Left renal pelvis (tissue), 4 donors: ENCODE measurements at places on chromosomes 1 and 21. TPM values are rescaled to one million over a fixed set of nuclear protein-coding genes. Genes with fewer than 3 reads are reported as not detected.

DNA sequence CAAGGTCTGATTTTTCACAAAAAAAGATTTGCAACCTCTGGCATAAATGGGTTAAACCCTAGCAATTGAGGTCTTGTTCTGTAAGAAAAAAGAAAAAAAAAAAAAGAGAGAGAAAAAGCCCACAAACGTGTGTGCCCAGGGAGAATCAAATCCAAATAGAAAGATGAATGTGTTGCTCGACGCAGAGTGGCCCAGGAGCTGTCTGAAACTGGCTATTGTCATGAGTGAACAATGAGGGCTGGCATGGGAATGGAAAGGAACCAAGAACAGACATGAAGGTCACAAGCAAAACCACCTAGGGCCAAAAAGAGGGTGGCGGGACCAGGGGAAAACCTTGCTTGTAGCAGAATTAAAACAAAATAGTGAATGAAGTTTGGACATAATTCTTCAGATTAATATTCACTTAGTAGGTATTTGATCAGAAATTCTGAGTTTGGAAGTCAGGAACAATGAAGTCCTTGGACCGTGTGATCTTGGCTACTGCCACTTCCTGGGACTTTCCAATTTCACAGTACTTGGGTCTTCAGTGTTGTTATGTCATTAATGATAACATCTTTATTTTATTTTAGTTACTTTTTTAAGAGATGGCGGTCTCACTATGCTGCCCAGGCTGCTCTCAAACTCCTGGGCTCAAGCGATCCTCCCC is 3.1 kb downstream of the ENO1 start:
- no peak for DNase-seq

DNA sequence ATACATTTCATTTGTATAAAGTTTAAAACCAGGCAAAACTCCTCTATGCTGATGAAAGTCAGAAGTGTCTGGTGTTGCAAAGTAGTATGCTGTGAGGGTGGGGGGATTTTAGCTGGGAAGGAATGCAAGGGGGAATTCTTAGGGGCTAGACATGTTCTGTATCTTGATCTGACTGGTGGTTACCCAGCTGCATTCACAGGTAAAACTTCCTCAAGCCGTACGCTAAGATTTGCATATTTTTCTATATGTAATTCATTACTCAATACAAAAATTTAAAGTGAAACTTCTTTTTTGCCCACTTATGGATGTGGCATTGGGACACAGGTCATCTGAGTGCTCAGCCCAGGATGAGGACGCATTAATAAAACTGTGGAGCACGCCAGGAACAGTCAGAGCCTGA is 323.3 kb downstream of the PAPPA2 start:
- DNase-seq = no peak

DNA sequence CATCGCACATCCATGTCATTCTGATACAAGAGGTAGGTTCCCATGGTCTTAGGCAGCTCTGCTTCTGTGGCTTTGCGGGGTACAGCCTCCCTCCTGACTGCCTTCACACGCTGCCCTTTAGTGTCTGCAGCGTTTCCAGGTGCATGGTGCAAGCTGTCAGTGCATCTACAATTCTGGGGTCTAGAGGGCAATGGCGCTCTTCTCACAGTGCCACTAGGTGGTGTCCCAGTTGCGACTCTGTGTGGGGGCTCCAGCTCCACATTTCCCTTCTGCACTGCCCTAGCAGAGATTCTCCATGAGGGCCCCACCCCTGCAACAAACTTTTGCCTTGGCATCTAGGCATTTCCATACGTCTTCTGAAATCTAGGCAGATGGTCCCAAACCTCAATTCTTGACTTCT is 138.2 kb upstream of the BRINP3 start:
- no peak for DNase-seq

GRCh38 chr1:243452092-243452491 is 196.3 kb downstream of the SDCCAG8 start:
- no peak for DNase-seq

GRCh38 chr1:164296172-164296571 is 262.8 kb upstream of the PBX1 start:
- DNase-seq = no peak

GRCh38 chr1:67948151-67949080 is 102.0 kb downstream of the DIRAS3 start:
- DNase-seq = no peak

DNA sequence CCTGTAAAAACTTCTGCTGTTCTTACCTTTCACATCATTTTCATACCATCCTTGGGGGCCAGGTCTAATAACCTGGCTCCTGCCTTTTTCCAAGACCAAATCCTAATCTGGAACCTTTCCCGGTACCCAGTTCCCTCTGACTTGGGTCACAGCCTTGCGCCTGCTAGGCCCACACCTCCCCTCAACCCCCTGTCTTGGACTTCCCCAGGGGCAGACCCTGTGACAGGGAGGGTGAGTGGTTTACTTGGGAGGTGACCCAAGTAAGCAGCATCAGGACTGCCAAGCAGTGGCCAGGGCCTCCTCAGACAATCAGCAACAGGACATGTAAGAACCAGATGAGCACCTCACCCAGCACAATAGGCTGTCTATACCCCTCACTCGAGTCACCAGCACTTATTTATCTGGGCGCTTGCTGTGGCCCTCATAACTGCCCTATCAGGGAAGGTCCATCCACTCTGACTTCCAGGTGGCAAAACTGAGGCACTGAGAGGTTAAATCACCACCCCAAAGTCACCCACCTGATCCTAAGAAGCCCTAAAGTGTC is 124.7 kb downstream of the MATN1 start:
- DNase-seq = no peak

DNA sequence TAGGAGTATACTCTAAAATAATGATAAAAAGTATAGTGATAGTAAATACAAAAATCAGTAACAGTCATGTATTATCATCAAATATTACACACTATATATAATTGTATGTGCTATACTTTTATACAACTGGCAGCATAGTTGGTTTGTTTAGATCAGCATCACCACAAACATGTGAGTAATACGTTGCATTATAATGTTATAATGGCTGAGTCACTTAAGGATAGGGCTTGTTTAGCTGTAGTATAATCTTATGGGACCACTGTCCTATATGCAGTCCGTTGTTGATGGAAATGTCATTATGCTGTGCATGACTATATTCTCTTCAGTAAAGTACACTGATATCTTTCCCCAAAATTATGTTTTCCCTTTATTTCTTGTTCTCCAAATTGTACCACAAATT is 92.8 kb downstream of the LYPLAL1 start:
- DNase-seq = no peak

DNA sequence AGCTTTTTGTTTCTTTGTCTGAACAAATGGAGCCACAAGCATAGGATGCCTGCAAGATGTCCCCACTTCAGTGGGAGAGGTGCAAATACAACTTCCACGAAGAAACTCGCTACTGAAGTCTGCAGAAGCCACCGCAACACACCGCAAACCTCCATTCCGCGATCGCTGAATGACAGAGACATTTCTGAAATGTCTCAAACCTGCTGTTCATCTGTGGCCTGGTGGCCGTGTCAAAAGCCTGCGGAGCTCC is 1.0 kb downstream of the TP53BP2 start:
- DNase-seq = no peak

GRCh38 chr1:27117733-27118439 is 37.0 kb downstream of the SLC9A1 start:
- no peak for DNase-seq

DNA sequence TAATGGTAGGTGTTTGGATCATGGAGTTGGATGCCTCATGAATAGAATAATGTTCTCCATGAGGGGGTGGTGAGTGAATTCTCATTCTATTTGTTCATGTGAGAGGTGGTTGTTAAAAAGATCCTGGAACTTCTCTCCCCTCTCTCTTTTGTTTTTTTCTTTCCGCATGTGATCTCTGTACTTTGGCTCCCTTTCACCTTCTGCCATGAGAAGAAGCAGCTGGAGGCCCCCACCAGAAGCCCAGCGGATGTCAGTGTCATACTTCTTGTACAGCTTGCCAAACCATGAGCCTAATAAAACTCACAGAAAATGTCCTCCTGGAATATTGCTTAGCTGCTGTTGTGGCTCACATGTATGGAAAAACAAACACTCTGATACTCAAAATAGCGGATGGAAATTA is 1212.3 kb upstream of the NCAM2 start:
- no peak for DNase-seq

GRCh38 chr21:15210235-15210678 is 145.5 kb upstream of the NRIP1 start:
- DNase-seq = no peak

GRCh38 chr1:44594871-44595735 is 79.2 kb downstream of the TMEM53 start:
- no peak for DNase-seq

GRCh38 chr1:18803851-18804250 is 55.6 kb downstream of the TAS1R2 start:
- no peak for DNase-seq

DNA sequence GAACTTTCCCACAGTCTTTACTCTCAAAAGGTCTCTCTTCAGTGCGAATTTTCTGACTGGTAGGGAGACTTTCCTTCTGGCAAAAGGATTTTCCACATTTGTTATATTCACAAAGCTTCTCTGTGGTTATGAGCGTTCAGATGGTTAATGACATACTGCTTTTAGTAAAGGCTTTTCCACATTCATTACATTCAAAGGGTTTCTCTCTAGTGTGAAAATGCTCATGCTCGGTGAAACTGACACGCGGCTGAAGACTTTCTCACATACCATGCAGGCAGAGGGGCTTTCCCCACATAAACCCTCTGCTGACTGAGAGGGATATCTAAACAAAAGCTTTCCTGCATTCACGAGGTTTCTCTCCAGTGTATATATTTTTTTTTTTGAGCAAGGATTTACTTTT is 9.9 kb upstream of the KLF18 start:
- no peak for DNase-seq

DNA sequence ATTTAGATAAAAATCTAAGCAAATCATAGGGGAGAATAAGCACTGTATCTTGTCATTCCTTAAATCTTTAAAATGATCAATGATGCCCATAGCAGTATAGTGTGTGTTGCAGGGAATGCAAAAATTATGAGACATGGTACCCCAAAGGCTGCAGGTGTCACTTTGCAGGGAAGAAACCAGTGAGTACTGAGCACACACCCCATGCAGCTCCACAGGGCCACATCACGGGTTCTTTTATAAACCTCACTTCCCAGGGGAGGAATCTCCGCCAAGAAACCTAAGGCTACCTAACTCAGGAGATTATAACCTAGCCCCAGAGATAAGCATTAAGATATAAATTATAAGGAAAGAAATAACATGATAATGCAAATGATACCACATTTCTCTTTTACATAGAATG is 115.6 kb downstream of the APP start:
- DNase-seq = no peak

DNA sequence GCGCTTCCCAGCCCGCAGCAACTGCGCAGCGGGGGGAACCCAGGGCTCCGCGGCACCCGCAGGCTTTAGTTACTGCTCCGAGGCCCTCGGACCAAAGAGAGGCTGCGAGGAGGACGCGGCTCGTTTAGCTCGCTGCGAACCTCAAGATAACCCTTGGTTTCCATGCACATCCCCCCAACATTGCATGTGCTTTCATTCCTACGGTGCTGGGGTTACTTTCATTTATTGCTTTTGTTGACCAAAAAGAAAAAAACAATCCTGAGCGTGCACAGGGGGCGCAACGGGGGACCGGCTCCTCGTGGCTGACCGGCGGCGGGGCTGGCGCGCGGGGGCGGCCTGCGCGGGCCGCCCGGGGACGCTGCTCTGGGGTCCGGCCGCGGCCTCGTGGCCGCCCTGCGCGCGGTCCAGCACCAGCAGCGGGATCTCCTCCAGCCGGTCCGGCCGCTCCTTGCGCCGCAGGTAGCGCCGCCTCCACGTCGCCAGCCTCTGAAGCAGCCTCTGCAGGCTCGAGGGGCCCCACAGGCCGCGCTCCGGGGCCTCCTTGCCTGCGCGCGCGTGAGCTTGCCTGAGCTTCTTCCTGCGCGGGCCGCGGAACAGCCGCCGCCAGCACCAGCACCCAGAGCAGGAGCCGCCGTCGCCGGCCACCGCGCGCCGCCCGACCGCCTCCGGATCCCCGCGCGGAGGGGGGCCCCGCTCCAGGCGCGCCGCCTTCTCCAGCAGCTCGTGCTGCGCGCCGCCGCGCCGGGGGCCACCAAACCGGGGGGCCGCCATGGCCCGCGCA is 77.4 kb downstream of the DESI2 start:
- peak; percentile 60 for DNase-seq

DNA sequence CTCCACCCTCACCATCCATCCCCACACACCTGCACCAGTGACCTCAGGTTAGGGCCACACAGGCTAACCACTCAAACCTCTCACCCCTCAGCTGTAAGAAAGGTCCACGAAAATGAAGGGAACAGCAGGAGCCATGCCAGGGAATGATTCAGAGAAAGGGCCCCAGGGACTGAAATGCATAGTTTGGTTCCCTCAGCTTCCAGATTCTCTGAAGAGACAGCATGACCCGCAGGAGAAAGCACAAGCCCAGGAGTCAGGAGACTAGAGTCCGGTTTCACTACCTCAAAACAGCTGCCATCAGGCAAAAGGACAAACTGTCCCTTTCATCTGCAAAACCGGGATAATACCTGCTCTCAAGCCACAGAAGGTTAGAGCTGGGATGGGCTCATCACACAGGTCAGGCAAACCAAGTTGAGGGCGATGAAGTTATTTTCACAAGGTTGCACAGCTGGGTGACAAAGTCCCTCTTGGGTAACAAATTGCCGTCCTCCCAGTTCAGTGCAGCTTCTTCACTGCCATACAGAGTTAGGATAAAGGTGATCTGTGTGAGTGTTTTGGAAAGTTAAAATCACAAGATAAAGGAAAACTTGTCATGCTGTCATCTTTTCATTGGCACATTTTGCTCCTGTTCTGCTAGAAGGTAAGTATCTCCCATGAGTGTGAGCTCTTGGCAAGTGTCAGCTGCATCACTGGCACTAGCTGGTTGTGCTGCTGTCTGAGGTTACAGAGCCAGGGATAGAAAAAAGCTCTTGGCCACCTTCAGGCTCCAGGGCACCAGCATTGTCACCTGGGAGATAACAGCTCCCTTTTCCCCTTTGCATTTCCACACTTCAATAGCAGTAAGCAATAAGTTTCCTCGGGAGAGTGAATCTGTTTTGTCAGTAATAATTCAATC is 120.4 kb downstream of the KCNH1 start:
- DNase-seq = no peak

RIPK4 gene
- polyA plus RNA-seq = 19.3 TPM

EFNA1 gene
- polyA plus RNA-seq = 64.9 TPM

SPATA17 gene
- 14.9 TPM for polyA plus RNA-seq

PRDM15 gene
- polyA plus RNA-seq = 6.5 TPM

LORICRIN gene
- not detected for polyA plus RNA-seq

FCRL6 gene
- polyA plus RNA-seq = 0.10 TPM

RNU1-3 gene
- not detected for polyA plus RNA-seq

TFF2 gene
- polyA plus RNA-seq = not detected

RTCA gene
- 34.1 TPM for polyA plus RNA-seq

SYT6 gene
- 0.53 TPM for polyA plus RNA-seq

TMEM200B gene
- 14.4 TPM for polyA plus RNA-seq

CR1L gene
- 1.8 TPM for polyA plus RNA-seq
